Activated CD4-positive, CD25-positive, alpha-beta regulatory T cell treated with anti-CD3 and anti-CD28 coated beads, Interleukin-2, amount 50 U/mL, for 24 hours (primary cell): ENCODE measurements at places on chromosomes 6 and 20.
A peak's percentile ranks its signal among the peaks of the same experiment; 100 is the strongest.

GRCh38 chr6:33787954-33788693, 806 bp downstream of the LEMD2 start:
- ATAC-seq, result peak; percentile 50

DNA sequence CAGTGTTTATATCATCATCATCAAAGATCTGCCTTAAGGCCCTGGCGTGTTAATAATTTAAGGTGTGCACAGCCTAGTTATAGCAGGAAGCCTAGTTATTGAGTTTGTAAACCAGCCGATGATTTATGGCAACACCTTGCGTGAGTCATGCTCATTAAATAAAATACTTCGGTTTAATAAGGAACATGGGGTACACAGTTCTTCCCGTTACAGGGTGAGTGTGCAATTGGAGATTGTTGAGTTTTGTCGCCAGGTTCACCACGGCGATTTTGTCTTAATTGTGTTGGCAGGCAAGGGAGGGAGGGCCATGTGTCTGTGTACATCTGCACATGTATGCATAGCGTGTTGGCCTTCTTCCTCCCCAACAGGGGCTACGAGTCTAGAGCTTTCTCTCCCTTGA, 104.0 kb downstream of the TFAP2A start:
- no peak for ATAC-seq

DNA sequence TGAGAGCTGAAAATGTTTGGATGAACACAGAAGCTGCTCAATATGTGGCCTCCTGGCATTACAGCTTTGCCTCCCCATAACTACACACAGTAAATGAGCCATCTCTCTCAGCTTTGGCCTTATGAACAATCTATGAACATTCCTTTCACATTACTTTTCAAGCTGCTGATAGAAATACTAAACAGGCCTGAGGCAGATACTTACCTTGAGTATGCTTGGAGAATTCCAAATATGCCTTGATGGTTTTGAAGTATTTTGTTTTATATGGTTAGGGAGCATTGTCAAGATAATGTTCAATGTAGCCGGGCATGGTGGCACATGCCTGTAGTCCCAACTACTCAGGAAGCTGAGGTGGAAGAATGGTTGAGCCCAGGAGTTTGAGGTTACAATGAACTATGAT, 104.5 kb downstream of the CD24 start:
- no peak for ATAC-seq

DNA sequence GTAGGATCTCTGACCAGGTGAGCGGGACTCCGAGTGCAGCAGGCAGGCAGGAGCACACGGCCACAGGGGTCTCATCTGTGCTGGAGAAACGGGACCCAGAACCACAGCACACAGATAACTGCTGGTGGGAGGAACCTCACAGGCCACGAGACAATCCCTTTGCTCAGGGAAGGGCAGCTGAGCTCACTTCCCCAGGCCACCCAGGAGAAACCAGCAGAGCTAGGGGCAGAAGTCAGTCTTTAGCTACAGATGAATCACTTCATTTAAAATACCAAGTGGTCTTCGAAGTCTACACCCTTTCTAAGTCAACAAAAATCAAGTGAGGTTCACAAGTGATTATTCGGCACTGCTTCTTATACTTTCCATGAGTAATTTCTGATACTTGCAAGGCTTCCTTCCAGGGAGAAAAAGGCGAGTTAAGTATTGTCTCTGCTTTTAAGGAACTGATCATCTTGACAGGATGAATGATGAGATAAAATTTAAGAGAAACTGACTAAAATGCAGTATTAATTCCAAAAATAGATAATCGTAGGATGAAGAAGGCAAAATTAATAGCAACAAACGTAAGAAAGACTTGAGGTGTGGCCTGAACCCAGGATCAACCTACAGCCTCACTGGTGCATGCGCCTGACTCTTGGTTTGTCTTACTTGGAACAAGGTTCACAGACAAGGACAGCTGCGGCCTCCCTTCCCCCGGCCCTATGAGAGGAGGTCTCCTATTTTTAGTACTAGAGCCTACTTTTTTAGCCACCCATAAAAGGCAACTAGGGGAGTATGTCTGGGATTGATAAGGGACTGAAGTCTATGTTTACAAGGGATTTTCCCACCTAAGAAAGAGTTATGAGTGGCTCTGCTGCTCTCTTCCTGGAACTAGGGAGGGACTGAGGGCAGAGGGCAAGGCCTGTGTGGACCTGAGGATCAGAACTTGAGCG, 233.6 kb downstream of the TTLL2 start:
- ATAC-seq, result no peak

DNA sequence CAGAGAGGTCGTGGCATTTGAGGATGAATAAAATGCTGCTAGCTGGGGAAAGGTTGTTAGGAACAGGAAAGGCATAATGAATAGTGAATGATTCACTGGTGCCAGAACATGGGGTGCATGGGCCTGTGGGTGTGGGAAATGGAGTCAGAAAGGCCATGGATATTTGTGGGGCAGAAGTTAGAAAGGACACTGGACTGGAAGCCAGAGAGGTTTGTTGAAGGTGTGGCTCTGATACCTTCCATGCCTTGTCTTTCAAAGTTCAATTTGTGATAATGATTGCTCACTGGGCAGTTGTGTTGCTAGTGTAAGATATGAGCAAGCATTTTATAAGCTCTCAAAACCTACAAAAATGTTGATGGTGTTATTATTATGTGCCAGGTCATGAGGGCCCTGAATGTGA, 32.7 kb downstream of the LRRC1 start:
- no peak for ATAC-seq

- ATAC-seq, result no peak
These were observed 98.1 kb downstream of the HIVEP2 start for GRCh38 chr6:142846883-142847287.

DNA sequence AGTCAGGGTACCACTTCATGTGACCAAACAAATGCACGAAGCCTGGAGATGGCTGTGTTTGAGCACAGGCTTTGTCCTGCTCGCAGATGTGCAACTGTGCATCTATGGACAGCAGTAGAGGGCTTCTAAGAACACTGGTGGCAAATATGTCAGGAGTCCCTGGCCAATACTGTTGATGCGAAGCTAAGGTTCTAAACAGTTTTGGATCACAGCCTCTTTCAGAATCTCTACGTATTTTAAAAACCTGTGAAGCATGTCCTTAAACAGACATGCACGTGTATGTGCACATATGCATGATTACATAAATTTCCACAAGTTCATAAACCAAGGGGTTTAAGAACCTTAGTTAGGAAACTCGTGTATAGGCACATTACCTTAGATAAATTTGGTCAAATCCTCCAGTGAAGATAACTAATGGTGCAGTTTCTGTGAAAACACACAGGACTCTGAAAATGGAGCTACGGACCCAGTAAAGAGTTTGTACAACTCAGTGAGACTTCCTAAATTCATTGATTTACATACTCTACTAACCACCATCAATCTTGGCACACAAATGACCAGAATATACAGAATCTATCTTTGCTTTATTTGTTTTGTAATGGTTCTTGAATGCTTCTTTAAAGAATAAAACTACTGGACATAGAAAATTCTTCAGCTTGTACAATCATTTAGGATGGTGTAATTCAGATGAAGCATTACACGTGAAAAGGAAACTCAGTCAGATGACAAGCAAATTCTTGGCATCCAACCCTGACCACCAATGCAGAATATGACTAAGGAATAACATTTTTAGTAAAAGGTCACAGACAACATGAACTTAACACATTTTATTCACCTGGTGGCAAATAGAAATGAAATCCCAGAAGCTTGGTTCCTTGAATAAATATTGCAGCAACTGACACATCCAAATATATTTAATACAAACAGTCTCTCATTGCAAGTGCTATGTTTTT, 27.4 kb downstream of the KCNQ5 start:
- peak; percentile 61 for ATAC-seq

DNA sequence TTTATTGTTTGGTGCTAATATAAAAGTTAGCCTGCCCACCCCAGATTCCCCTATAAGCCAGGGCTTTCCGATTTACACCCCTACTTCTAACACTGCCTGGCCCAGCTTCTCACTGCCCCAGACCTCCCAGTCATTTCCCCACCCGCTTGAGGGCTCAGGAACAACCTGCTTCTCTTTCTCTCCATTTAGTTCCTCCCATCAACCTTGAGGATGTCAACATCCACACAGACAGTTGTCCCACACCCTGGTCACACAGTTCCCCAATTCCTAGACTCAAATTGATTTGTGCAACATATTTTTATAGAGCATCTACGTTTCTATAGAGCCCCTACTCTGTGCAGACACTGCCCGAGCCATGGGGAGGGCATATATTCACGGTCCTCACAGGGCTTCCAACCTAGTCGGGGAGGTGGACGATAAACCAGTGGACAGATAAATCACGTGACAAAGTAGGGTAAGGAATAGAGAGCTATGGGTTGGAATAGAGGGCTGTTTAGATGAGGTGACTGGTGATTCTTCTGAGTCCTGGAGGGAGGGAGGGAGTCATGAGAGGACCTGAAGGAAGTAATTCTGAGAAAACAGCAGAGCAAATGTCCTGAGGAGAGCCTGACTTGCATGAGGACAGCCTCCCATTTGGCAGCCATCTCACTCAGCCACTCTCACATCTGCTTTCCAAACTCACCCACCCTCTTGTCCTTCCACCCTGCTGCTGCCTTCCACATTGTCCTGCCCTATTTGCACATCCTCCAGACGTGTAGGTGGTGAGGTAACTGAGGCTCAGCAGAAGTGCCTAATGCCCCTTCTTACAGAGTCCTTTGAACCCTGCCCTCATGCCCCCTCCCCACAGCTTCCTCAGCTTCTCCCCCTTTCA, 6.3 kb downstream of the GABRR2 start:
- ATAC-seq, result no peak

GRCh38 chr6:36082318-36082717, 48.0 kb upstream of the MAPK13 start:
- ATAC-seq, result no peak

DNA sequence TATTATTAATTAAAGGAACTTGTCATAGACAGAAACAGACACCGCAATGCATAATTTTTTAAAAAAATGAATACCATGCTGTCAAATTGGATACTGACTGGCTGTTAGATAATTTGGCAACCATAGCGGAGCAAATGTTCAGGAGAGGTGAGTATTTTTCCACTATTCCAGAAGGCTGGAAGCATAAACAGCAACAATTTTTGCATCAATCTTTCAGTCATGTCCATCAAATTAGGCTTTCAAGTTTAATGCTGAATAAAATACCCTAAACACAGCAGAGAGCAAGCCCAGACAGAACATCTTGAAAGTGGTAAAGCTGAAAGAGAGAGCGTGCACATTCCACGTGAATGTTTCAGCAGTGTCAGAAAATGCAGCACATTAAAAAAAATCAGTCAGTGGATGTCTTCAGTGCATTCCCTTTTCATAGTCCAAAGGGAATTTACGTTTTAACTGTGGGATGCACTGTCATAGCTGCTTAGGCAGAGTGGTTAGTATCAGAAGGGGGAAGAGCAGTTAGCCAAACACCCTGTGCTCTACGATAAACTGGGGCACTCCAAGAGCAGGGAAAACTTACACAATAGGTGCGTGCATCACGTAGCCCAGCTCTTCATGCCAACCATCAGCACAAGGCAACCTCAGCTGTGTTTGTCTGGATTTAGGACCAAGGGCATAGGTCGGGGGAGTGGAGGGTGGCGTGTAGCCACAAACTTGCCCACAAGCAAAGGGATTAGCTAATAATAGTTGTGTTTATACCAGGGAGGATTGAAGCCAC, 116.2 kb upstream of the STMND1 start:
- no peak for ATAC-seq

DNA sequence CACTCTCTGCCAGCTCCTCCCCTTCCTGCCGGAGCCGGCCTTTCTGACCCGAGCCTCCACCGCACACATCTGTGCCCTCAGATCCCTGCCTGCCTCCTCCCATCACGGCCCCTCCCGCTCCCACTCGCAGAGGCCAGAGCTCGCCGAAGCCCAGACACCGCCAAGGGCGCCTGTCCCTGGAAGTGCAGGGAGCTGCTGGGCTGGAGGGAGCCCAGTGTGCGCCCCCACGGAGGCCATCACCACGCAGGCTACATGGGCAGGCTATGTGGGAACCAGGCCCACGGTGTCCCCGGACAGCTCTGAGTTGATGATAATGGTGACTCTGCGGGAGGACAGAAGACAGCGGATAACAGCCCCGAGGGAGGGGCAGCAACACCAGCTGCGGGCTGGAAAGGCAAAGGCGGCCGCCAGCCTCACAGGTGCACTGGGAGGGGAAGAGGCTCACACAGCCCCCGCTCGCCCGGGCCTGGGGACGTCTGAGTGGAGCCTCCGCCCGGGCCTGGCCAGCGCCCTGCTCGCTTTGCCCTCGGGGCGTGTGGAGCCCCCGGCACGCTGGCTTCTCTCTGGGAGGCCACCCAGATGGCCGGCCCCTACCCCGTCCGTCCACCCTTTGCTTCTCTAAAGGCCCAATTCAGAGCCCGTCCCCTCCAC, 154.9 kb downstream of the DLL1 start:
- ATAC-seq, result no peak

GRCh38 chr20:732727-733126, 35.6 kb downstream of the SLC52A3 start:
- ATAC-seq, result no peak

- no peak for ATAC-seq
These were observed 54.3 kb downstream of the MYLIP start for GRCh38 chr6:16183187-16183664.

DNA sequence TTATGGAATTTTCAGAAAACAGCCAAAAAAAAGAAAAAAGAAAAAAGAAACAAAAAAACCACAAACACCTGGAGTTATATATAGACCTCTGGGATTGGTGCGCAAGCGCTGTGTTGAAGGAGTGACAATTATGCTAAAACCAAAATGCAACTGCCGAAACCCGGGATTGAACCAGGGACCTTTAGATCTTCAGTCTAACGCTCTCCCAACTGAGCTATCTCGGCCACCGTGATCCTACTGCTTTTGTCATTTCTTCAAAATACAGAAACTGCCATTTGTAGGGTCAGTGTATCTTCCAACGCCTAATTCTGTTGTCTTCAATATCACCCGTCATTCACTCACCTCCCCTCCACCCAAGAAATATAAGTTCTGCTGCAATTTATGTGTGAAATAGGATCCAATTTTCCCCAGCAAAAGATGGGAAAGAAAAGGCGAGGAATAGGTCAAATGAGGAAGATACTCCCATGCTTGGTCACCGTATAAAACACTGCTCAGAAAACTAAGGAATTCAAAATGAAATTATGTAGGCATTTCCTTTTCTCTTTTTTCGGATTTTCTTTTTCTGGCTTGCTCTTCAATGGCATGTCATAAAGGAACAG, 116.0 kb downstream of the TRIM27 start:
- no peak for ATAC-seq

- no peak for ATAC-seq
These were observed 203.6 kb downstream of the GMPR start for GRCh38 chr6:16442031-16442430.

DNA sequence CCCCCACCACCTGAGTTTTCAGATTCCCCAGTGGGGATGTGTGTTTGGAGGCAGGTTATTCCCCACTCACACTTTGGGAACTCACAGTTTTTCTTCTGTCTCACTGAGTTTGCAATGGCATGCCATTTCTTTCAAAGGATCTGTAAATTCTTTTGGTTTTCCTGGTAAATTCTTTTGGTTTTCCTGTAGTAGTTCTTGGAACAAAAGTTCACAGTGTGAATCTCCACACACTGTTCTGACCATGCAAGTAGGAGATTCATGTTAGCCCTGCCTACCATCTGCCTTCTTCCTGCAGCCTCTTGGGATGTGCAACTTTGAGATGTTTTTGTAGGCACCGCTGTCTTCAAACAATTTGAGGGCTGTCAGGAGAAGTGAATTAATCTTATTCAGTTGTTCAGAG, 165.6 kb upstream of the OGFRL1 start:
- no peak for ATAC-seq

GRCh38 chr6:107809966-107810365, 14.1 kb downstream of the SCML4 start:
- ATAC-seq, result no peak

- ATAC-seq, result no peak
These were observed 3.5 kb upstream of the PANK2 start for GRCh38 chr20:3885715-3886114.

GRCh38 chr6:113979937-113980336, 9.0 kb upstream of the HDAC2 start:
- ATAC-seq, result no peak
